Bronchial epithelial cell (primary cell): ENCODE measurements at places on chromosomes 3 and 15.
A peak's percentile ranks its signal among the peaks of the same experiment; 100 is the strongest.

- DNase-seq: peak; percentile 87
Observed at GRCh38 chr15:83746231-83746630, 92.3 kb downstream of the ADAMTSL3 start.

- no peak for DNase-seq
Observed at GRCh38 chr3:186097317-186097662, 11.6 kb downstream of the ETV5 start.

GRCh38 chr15:69389426-69389825, 24.7 kb upstream of the KIF23 start:
- DNase-seq: no peak

DNA sequence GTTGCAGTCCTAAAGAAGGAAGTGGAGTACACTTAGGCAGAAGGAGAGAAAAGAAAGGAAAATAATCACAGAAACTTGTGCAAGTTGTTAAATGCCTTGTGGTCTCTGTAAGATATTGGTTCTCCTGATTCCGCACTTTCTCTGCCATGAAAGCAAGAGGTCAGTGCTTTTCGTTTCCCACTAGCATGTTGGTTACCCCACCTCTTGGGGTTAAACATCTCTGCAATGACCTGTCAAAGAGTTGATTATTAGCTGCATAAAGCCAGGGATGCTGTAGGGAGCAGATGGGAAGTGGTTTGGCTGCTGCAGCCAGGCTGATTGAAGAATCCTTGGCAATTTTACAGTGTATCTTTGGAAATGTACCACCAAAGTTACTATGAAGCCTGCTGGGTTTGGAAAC, 33.3 kb downstream of the ZNF609 start:
- no peak for DNase-seq
